ENCODE measurements at places on chromosomes 1 and 21.

- DNase-seq, result no peak
Measured at GRCh38 chr1:209876078-209876800, 48.5 kb downstream of the UTP25 start.

DNA sequence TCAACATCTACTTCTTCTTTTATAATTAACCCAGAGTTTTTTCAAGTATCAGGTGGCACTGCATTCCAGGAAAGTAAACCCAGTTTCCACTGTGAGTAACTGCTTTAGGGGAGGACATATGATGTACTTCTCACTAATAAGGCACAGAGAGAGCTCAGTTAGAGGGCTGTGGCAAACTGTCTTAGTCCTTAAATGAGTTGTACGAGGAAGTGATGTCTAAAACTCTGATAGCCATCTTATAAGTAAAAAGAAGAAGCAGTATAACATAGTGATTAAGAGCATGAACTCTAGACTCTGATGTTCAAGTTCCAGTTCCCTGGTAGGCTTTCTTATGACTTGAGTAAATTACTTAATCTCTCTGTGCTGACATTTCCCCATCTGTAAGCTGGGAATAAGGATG, 58.7 kb upstream of the PTGS2 start:
- no peak for DNase-seq

DNA sequence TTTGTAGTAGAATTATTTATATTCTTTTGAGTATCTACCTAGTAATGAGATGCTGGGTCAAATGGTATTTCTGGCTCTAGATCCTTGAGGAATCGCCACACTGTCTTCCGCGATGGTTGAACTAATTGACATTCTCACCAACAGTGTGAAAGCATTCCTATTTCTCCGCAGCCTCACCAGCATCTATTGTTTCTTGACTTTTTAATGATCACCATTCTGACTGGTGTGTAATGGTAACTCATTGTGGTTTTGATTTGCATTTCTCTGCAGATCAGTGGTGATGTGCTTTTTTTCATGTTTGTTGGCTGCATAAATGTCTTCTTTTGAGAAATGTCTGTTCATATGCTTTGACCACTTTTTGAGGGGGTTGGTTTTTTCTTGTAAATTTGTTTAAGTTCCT, 15.3 kb upstream of the IL23R start:
- DNase-seq, result no peak

DNA sequence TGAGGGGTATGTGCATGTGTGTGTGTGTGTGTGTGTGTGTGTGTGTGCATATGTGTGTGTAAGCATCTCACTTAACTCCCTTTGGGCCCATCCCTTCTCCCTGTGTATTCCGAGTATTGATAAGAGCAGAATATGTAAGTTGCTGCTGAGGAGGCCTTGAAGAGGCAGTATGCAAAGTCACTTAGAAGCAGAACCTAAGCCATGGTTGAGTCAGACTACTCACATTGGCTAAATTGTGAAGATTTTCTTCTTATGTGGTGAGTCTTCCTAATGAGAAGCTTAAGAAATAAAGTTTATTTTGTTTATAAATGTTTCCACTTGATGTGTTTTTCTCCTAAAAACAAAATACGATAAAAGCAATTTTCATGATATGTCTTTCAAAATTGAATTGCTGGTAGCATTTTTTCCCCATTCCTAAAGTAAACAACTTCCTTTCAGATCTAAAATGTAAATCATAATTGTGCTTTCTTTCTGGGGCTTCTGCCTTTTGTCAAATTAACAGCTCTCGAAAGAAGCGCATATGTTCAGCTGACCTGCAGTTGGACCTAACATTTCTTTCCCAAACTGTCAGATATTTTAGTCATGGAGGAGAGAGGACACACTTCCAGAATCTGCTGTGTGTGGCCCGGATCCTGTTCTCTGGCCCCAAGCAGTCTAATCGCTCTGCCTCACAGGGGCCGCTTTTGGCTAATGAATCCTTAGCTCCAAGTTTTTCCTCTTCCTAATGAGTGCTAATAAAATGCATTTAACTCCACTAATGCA, 284.0 kb downstream of the DUSP10 start:
- DNase-seq, result no peak

DNA sequence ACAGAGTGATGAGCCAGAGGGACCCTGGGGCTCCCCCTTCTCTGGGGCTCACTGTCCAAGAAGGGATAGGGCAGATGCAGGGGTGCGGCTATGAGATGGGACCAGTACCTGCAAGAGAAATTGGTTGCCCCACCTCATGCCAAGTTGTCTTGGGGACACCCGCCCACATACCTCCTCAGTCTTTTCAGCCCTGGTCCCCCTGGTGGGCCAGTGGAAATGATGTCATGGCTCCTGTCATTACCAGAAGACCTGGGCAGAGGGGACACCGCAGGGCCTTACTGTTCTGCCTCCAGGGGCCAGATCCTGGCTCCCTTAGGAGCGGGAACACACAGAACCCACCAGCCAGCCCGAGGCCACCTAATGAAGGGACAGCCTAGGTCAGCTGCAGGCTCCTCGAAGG, 63.2 kb downstream of the CDK18 start:
- DNase-seq, result no peak

DNA sequence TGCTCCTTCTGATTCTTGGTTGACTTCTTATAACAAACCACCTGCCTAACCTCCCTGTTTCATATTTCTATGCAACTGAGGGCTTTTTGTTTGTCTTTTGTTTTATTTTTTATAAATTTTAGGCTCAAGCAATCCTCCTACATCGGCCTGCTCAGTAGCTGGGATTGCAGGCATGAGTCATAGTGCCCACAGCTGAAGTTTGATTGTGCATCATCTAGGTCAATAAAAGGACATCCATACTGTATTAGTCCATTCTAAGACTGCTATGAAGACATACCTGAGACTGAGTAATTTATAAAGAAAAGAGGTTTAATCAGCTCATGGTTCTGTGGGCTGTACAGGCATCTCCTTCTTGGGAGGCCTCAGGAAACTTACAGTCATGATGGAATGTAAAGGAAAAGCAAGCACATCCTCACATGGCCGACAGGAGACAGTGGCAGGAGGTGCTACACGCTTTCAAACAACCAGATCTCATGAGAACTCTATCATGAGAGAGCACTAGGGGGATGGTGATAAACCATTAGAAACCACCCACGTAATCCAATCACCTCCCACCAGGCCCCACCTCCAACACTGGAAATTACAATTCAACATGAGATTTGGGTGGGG, 285.0 kb downstream of the SIPA1L2 start:
- no peak for DNase-seq

DNA sequence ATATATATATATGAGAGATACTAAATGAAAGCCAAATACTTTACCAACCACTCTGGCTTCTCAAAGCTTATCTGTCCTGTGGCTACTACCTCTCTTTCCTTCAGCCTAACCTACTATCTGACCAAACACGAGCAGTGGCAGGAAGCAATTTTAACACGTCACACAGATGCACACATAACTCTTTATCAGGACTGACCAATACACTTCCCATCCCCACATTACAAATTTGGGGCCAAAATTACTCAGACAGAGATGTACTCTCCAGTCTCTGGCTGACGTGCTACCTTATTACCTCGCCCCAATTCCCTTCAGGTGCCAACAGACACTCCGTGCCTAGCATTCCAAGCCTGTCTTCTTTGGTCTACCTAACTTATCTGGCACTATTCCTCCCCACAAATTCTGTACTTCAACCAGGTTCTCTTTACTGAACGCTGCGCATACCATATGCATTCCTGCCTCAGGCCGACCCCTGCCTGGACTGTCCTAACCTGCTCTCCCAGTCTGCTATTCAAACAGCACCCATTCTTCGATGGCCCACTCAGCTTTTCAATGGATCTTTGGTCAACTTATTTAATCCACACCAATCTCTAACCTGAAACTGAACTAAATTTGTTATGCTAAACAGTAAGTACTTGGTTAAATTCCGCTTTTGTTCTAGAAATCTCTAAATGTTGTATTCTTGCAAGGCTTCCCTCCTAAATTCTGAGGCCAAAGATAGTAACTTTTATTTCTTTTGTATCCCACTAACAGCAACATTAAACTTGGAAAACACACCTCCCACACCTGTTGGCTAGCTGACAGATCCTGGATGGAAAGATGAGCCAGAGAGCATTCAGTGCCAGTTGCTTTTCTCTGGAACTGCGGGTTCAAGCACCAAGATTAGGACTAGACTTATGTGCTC, 27.9 kb downstream of the RERE start:
- no peak for DNase-seq

DNA sequence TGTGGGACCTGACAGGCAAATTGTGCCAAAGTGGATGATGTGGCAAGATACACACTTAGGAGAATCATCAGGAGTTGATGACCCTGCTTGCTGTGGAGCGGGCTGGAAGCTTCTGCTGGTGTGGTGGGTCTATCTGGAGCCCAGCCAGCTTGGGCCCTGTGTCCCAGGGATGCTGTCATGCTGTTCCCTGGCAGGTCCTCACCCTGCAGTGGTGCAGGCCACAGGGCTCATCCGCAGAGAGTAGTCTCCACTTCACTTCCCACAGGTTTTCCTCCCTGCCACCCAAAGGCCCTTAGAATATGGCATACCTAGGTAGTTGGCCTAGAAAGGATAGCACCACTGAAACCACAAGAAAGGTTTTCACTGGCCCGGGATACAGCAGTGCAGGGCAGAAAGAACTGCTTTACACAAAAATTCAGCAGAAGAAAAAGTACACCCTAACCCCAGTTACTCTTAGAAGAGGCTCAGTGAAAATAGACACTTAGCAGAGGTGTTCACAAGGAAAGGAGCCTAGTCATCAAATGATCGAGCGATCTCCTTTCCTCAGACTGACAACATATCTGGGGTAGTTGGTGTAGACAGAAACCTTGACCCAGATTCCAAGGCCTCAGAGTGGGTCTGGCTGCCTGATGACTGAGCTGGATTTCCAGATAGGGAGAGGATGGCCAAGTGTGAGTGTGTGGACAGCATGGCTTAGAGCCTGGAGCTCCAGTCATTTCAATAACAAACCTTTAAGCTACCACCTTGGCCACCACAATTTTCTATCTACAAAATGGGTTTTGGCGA, 1.3 kb upstream of the C1orf226 start:
- DNase-seq, result no peak

GRCh38 chr1:88735382-88735781, 51.3 kb downstream of the PKN2 start:
- no peak for DNase-seq

DNA sequence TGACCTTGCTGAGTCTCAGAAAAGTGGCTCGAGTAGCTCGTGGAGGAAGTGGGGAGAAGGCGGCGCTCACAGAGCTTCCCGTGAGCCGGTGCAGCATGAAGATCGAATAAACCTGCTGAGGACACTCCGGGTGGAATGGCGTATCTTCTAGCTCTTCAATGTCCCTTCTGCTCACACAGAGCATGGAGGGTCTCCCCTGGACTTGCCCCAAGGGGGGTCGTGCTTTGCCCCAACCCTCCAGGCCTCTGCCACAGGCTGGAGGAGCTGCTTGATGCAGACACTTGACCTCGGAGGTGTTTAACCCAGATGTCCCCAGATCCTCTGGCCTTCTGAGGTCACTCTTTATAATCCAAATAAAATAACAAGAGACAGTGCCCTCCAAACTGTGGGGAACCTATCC, 2.2 kb upstream of the KRTAP10-12 start:
- DNase-seq, result no peak

DNA sequence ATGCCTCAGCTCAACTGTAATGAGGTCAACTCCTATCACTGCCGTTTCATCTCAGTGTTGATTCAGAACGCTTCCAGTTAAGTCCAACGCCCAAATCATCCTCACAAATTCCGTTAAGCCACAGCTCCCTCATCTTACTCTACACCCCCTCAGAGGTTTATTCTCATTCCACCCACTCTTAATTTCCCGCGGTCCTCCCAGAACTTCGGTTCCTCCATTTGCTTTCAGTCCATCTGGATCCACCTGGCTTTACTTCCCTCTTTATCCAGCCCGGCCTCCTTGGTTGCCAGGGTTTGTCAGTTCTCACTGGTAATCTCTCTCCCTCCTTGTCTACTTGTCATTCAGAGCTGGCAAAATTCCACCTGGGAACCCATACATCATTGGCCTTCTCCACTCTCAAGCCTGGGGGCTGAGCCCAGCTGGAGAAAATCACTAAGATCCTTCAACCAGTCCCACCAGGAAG, 51.3 kb upstream of the RUNX1 start:
- no peak for DNase-seq

DNA sequence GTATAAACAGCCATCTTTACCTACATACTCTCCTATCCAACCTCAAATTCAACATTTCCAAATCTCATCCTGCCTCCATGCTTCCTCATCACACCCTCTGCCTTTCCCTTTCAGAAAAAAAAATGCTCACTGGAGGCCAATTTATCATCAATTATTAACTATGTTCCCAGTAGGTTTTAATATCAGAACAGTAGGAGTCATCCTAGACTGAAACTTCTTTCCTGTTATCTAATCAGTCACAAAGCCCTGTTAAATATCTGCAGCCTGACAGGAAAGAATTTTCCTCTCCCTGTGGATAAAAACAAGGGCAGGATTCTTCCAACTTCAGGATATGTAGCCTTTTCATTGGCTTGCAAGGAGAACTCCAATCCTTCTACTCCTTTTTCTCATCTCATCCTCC, 28.4 kb downstream of the EGLN1 start:
- no peak for DNase-seq

- no peak for DNase-seq
Measured at GRCh38 chr1:229372251-229372650, 29.4 kb upstream of the CCSAP start.

DNA sequence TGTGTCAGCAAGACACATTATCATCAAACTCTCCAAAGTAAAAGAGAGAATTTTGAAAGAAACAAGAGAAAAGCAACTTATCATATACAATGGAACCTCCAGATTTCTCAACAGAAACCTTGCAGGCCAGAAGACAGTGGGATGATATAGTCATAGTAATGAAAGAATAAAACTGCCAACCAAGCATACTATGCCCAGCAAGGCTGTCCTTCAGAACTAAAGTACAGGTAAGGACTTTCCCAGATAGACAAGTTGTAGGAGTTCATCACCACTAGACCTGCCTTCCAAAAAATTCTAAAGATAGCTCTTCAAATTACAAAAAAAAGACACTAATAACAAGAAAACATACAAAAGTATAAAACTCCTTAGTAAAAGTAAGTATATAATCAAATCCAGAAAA, 33.2 kb upstream of the FOXD3 start:
- no peak for DNase-seq

GRCh38 chr1:1281533-1282321, 1.5 kb downstream of the SCNN1D start:
- no peak for DNase-seq

GRCh38 chr1:158644449-158644848, 39.4 kb downstream of the OR10Z1 start:
- DNase-seq, result no peak

DNA sequence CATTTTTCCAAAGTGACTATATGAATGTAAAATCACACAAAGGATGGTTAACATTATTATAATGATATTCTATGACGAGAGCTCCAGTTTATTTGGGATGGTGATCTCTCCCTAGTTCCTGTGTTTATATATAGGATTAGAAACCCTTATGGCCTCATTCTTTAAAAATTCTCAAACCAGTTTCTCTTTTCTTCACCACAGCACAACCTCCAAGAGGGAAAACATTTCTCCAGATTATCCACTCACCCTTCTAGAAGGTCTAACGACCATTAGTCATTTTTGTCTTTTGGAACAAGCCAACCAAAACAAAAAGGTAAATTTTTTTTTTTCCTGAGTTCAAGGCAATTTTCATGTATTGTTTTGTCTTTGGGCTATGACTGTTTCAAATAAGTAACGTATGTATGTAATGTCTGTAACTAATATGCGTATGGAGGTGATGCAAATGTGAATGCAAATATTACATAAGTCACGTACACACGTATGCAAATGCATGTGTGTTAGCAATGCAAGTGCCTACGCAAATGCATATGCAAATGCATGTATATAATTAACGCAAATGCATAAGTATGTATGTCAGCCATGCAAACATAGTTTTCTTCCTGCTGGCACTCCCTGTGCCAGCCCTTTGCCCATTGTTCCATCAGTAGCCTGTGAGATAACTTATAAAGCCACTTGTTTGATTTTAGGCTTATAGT, 72.5 kb upstream of the MORC3 start:
- no peak for DNase-seq
